ENCODE measurements at places on chromosomes 2 and 18. TPM values are rescaled to one million over a fixed set of nuclear protein-coding genes. Genes with fewer than 3 reads are reported as not detected.

The NAT8 gene
- total RNA-seq: not detected

The FBXO48 gene
- total RNA-seq: 1.3 TPM

The ANO7 gene
- 0.98 TPM for total RNA-seq

The DCDC2C gene
- 0.37 TPM for total RNA-seq

The INPP5D gene
- 26.1 TPM for total RNA-seq

The IL36G gene
- total RNA-seq: 0.26 TPM

The CNPPD1 gene
- total RNA-seq: 27.5 TPM

The CFC1 gene
- total RNA-seq: not detected

- H3K4me1 ChIP-seq: no peaks in the 10 kb centered on the region
- H3K36me3 ChIP-seq: peaks cover 25% of the 10 kb centered on the region
- no peak overlapping the region for H3K27ac ChIP-seq
- H3K4me3 ChIP-seq: no peak overlapping the region
- DNase-seq: no peak
- H3K27me3 ChIP-seq: no peaks in the 10 kb centered on the region
These were observed 82.6 kb downstream of the ZNF532 start for GRCh38 chr18:58947136-58947732.

GRCh38 chr2:233290051-233290845 lies 17.4 kb upstream of the SAG start:
- H3K36me3 ChIP-seq: peaks cover 57% of the 10 kb centered on the region
- H3K4me1 ChIP-seq: no peaks in the 10 kb centered on the region
- DNase-seq: peak; percentile 69
- no peaks in the 10 kb centered on the region for H3K27me3 ChIP-seq

- H3K27me3 ChIP-seq: no peaks in the 10 kb centered on the region
- no peaks in the 10 kb centered on the region for H3K36me3 ChIP-seq
- no peak for DNase-seq
- no peak overlapping the region for H3K4me3 ChIP-seq
- no peaks in the 10 kb centered on the region for H3K4me1 ChIP-seq
These were observed 920.6 kb upstream of the FAM98A start for GRCh38 chr2:34519659-34520058.

- H3K27me3 ChIP-seq: no peaks in the 10 kb centered on the region
- peaks cover 18% of the 10 kb centered on the region for H3K36me3 ChIP-seq
- DNase-seq: peak; percentile 81
- no peak overlapping the region for H3K4me3 ChIP-seq
These were observed 12.6 kb downstream of the IL1R1 start for GRCh38 chr2:102154946-102155702.

DNA sequence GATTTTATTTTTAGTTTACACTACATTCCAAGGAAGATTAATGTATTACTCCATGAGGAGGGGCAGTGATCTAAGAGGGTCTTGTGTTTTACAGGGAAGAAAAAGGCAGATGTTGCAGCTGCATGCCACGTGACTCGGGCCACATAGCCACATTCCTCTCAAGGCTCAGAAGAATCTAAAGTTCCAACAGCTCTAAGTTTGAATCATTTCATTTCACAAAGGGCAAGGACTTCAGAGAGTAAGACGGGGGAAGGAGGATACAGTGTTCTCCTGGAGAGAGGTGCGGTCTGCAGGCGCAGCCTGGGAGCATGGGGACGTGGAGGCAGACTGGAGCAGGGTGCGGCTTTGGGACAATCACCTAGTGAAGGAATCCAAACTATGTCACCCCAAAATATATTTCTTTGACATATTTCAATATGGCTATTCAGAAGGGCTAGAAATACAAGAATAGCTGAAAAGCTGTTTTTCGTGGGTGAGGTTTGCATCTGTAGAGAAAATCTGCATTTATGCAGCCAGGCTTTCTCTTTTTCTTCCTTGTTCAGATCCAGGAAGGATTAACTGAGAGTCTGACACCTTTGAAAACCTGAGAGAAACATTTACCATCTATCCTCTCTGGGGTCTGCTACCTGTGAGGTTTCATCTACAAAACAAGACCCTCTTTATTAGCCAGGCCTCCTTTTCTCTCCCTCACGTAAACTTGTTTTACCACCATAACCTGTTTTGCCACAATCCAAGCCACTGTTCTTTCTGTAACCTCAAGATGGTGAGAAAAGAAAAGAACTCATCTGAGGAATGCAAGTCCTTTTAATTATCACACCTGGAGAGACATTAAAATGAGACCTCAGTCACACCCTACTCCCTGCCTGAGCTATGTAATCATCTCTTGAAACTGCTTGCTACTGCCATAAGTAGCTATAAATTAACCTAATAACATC lies 165.1 kb upstream of the NDUFV2 start:
- no peak overlapping the region for H3K27ac ChIP-seq
- DNase-seq: peak; percentile 24
- no peaks in the 10 kb centered on the region for H3K36me3 ChIP-seq
- H3K27me3 ChIP-seq: no peaks in the 10 kb centered on the region
- no peak overlapping the region for H3K4me3 ChIP-seq

GRCh38 chr18:62767321-62767720 lies 52.0 kb downstream of the PHLPP1 start:
- H3K27me3 ChIP-seq: no peaks in the 10 kb centered on the region
- peaks cover 4% of the 10 kb centered on the region for H3K4me1 ChIP-seq
- H3K36me3 ChIP-seq: no peaks in the 10 kb centered on the region
- no peak for DNase-seq
- H3K27ac ChIP-seq: no peak overlapping the region

GRCh38 chr18:75089748-75090327 lies 119.1 kb downstream of the PTGR3 start:
- no peak overlapping the region for H3K27ac ChIP-seq
- no peaks in the 10 kb centered on the region for H3K4me1 ChIP-seq
- no peaks in the 10 kb centered on the region for H3K36me3 ChIP-seq
- no peak for DNase-seq
- no peaks in the 10 kb centered on the region for H3K27me3 ChIP-seq

DNA sequence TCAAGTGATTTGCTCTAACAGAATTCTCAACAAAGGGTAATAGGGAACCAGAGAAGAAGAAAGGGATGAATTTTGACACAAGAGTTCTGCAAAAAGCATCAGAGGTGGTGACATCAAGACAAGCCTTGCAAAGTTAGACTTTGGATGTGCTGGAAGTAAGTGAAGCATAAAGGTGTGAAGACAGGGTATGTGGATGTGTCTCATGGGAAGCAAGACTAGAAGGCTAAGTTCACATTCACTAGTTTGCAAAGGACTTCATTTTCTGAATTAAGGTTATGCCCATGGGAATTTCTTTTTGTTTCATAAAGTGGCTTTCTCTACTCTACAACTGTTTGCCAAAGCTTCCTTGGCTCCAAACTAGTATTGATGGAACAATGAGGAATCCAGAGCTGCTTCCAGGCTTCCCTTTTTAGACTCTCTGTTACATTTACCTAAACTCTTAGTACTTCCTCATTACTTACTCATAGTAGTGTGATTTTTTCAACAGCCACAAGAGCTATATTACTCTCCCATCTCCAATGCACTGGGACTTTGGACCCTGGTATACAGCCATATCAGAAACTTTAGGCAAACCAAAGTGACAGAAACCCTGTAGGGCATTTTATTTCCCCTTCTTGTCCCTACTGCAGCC lies 21.1 kb upstream of the IHH start:
- H3K27ac ChIP-seq: no peak overlapping the region
- H3K4me1 ChIP-seq: peaks cover 4% of the 10 kb centered on the region
- peaks cover 3% of the 10 kb centered on the region for H3K36me3 ChIP-seq
- DNase-seq: no peak
- no peak overlapping the region for H3K4me3 ChIP-seq

- H3K27ac ChIP-seq: no peak overlapping the region
- no peaks in the 10 kb centered on the region for H3K4me1 ChIP-seq
- DNase-seq: no peak
- H3K27me3 ChIP-seq: no peaks in the 10 kb centered on the region
These were observed 34.4 kb upstream of the RPL37A start for GRCh38 chr2:216464104-216464720.

DNA sequence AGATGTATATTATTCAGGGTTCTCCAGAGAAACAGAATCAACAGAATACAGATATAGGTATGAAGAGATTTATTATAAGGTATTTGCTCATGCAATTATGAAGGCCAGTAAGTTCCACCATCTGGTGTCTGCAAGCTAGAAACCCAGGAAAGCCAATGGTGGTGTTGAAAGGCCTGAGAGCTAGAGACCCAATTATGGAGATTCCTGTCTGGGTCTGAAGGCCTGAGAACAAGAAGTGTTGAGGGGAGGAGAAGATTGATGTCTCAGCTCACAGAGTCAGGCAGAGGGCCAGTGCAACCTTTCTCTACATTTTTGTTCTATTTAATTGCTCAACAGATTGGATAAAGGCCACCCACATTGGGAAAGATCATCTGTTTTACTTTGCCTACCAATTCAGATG lies 524.2 kb upstream of the CRIM1 start:
- no peaks in the 10 kb centered on the region for H3K27me3 ChIP-seq
- no peak for DNase-seq
- H3K36me3 ChIP-seq: no peaks in the 10 kb centered on the region
- H3K27ac ChIP-seq: no peak overlapping the region
- H3K4me1 ChIP-seq: no peaks in the 10 kb centered on the region

GRCh38 chr18:40292985-40293710 lies 1661.9 kb upstream of the PIK3C3 start:
- no peaks in the 10 kb centered on the region for H3K4me1 ChIP-seq
- no peak overlapping the region for H3K4me3 ChIP-seq
- DNase-seq: no peak
- H3K27me3 ChIP-seq: no peaks in the 10 kb centered on the region
- no peaks in the 10 kb centered on the region for H3K36me3 ChIP-seq
- H3K27ac ChIP-seq: no peak overlapping the region

DNA sequence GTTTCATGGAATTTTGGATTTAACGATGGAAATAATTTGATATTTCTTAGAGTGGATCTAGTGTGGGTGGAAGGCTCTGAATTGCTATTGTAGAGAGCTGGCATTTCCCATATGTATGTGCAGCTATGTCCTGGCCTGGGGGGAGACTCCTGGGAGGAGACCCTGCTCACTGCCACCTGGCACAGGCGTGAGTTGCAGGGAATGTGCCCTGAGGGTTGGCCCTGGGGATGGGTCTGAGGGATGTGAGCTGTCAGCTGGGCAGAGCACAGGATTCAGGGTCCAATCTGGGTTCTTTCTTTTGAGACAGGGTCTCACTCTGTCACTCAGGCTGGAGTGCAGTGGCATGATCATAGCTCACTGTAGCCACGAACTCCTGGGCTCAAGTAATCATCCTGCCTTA lies 120.2 kb downstream of the CLIP4 start:
- H3K27me3 ChIP-seq: no peaks in the 10 kb centered on the region
- DNase-seq: no peak
- peaks cover 6% of the 10 kb centered on the region for H3K4me1 ChIP-seq
- H3K36me3 ChIP-seq: no peaks in the 10 kb centered on the region
- no peak overlapping the region for H3K4me3 ChIP-seq

DNA sequence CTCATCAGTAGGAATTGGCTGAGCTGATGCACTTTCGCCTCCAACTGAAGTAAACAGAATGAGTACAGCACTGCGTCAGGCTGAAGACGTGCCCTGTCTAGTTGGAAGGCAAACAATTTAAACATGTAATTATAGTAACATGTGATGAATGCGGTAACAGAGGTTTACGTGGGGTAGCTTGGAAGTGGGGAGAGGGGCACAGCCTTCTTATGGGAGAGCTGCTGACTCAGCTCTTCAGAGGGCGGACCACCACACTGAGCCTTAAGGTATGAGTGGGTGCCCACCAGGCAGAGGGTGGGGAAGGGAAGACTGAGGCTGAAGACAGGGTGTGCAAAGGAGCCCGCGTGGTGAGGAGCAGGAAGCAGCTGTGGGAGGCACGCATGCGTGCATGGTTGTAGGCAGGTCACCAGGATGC lies 6.2 kb upstream of the EHD3 start:
- DNase-seq: peak; percentile 45
- H3K4me3 ChIP-seq: no peak overlapping the region
- peaks cover 6% of the 10 kb centered on the region for H3K27me3 ChIP-seq
- H3K4me1 ChIP-seq: peaks cover 3% of the 10 kb centered on the region

- H3K36me3 ChIP-seq: no peaks in the 10 kb centered on the region
- H3K27ac ChIP-seq: no peak overlapping the region
- no peak for DNase-seq
- H3K27me3 ChIP-seq: no peaks in the 10 kb centered on the region
These were observed 80.1 kb downstream of the RBM43 start for GRCh38 chr2:151181524-151181923.

- no peak overlapping the region for H3K27ac ChIP-seq
- H3K4me1 ChIP-seq: peaks cover 21% of the 10 kb centered on the region
- H3K27me3 ChIP-seq: peaks cover 3% of the 10 kb centered on the region
These were observed 280.2 kb downstream of the SRBD1 start for GRCh38 chr2:45330637-45331409.

DNA sequence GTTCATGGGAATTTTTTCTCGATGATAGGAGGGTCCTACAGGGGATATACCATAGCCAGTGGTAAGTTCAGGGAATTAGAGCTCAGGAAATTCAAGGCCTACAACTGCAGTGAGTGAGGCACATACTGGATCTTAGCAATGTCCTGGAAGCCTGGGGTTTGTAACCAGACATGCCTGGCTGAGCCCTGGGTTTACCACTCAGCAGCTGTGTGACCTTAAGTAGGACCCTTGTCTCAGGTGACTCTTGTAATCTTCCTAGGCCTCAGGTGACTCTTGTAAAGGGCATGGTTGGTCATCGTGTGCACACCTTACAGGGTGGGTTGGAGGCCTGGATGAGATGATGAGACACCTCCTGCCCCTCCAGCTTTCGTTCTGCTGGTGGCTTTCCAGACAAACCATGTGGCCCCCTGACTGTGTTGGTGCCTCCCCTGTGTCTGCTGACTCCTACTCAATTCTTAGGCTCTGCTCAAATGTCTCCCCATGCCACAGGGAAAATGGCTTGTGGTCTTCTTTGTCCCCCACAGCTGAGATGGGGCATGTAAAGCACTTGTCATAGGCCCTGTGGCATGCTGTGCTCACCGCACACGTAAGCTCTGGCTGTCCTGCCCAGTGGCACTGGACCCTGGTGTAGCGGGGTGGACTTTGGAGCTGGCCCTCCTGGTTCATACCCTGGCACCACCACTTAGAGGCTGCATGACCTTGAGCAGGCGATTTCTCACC lies 94.1 kb downstream of the FHOD3 start:
- peak overlapping the region; percentile 52 for H3K27ac ChIP-seq
- H3K4me1 ChIP-seq: peaks cover 13% of the 10 kb centered on the region
- no peaks in the 10 kb centered on the region for H3K27me3 ChIP-seq
- no peak for DNase-seq
- no peak overlapping the region for H3K4me3 ChIP-seq
- no peaks in the 10 kb centered on the region for H3K36me3 ChIP-seq

GRCh38 chr2:183543731-183544130 lies 419.5 kb downstream of the NUP35 start:
- H3K27ac ChIP-seq: no peak overlapping the region
- H3K27me3 ChIP-seq: no peaks in the 10 kb centered on the region
- no peaks in the 10 kb centered on the region for H3K36me3 ChIP-seq
- no peak overlapping the region for H3K4me3 ChIP-seq
- H3K4me1 ChIP-seq: no peaks in the 10 kb centered on the region
- no peak for DNase-seq

GRCh38 chr2:100066246-100066645 lies 76.1 kb downstream of the AFF3 start:
- H3K27me3 ChIP-seq: no peaks in the 10 kb centered on the region
- H3K27ac ChIP-seq: no peak overlapping the region
- no peak overlapping the region for H3K4me3 ChIP-seq
- no peaks in the 10 kb centered on the region for H3K36me3 ChIP-seq
- H3K4me1 ChIP-seq: peaks cover 58% of the 10 kb centered on the region

- H3K27ac ChIP-seq: peak overlapping the region; percentile 35
- no peaks in the 10 kb centered on the region for H3K4me1 ChIP-seq
- DNase-seq: peak; percentile 24
These were observed 70.0 kb downstream of the EXOC6B start for GRCh38 chr2:72755647-72756423.

- H3K27ac ChIP-seq: no peak overlapping the region
- H3K4me1 ChIP-seq: no peaks in the 10 kb centered on the region
- peaks cover 12% of the 10 kb centered on the region for H3K36me3 ChIP-seq
- DNase-seq: no peak
- no peaks in the 10 kb centered on the region for H3K27me3 ChIP-seq
- H3K4me3 ChIP-seq: no peak overlapping the region
These were observed 34.0 kb upstream of the CYP26B1 start for GRCh38 chr2:72181616-72182015.

Data from lung (tissue), 17 donors.